ENCODE measurements at places on chromosomes 2 and 18.

- DNase-seq: no peak
Measured at GRCh38 chr2:29066271-29066860, 8.0 kb downstream of the PCARE start.

DNA sequence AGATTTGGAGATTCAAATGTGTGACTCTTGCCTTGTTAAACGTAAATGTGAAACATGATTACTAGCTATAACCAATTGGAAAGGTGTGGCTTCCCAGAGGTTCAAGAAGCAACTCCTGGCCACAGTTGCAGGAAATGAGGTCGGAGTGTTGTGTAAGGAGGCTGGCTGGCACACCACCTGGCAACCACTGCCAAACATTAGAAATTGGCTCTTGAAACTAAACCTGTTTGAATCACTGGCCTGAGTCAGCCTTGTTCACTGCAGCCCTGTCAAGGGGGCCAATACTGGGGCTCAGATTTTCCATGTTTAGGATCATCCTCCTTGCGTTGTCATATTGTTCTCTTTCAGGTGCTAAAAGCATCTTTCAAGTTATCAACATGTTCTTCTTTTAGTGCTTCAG is 206.3 kb downstream of the ARL6IP6 start:
- DNase-seq: no peak

GRCh38 chr18:21682371-21683051 is 22.1 kb downstream of the ABHD3 start:
- DNase-seq: no peak

GRCh38 chr2:236366049-236366387 is 101.8 kb upstream of the ASB18 start:
- DNase-seq: no peak

GRCh38 chr18:59085126-59085794 is 54.4 kb upstream of the SEC11C start:
- no peak for DNase-seq

DNA sequence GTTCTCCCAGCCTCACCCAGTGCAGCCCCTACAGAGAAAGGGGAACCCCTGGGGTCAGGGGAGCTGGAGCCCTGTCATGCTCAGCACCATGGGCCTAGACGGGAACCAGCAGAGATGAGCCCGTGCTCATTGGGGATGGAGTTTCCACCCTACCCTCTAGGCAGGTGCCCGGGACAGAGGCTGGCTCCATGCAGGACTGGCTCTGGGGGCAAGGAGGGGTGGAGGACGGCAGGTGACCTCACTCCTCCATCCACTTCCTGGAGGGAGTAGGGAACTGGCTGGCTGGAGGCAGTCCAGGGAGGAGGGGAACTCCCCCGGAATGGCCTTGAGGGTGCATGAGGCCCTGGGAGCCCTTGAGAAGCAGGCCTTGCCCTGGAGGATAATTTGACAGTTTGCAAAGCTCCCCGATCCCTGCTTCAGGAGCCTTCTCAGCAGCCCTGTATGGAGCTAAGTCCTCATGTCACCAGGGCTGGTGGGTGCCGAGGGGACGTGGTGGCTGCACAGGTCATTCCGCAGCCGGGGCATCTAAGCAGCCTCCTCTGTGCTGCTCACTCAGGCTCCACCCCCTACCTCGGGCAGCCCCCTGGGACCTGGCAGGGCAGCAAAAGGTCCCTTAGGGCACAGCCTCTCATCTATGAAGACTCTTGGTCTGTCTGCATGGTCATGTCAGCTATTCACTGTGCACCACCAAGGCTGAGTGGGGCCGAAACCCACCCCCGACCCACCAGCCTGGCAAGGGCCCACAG is 2.1 kb downstream of the NEURL3 start:
- DNase-seq: no peak

DNA sequence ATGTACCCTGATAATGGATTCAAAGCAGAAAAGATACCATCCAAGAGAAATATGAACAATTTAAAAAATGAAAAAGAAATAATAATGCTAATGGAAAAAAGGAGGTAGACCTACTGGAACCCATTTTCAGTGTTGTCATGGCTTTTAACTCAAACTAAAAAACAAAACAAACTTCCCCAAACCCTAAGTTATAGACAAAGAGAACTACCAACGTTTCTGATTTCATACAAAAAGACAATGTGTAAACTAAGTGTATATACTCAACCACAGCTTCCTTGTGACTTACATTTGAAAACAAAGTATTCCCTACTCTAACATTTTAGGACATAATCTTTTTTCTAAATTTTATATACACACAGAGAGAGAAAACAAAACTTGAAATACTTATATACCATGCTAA is 45.9 kb downstream of the ACVR1 start:
- DNase-seq: no peak
